ENCODE measurements at places on chromosomes 16 and 17. TPM values are rescaled to one million over a fixed set of nuclear protein-coding genes. Genes with fewer than 3 reads are reported as not detected.

Gene GDPD3
- total RNA-seq: 4.7 TPM

Gene ZNF771
- 12.3 TPM for total RNA-seq

Gene CPHXL2
- not detected for total RNA-seq

Gene CEMP1
- 1.1 TPM for total RNA-seq

Gene CDT1
- total RNA-seq: 19.7 TPM

Gene OTOA
- 0.18 TPM for total RNA-seq

Gene MT1E
- total RNA-seq: 17.2 TPM

Gene DOC2A
- total RNA-seq: 1.9 TPM

Measured in metanephros (tissue), 2 donors.